ENCODE measurements at places on chromosomes 1 and 21. TPM values are rescaled to one million over a fixed set of nuclear protein-coding genes. Genes with fewer than 3 reads are reported as not detected.

Gene DCST1
- 0.60 TPM for total RNA-seq

Gene CD48
- 223 TPM for total RNA-seq

Gene PPM1J
- total RNA-seq = not detected

DNA sequence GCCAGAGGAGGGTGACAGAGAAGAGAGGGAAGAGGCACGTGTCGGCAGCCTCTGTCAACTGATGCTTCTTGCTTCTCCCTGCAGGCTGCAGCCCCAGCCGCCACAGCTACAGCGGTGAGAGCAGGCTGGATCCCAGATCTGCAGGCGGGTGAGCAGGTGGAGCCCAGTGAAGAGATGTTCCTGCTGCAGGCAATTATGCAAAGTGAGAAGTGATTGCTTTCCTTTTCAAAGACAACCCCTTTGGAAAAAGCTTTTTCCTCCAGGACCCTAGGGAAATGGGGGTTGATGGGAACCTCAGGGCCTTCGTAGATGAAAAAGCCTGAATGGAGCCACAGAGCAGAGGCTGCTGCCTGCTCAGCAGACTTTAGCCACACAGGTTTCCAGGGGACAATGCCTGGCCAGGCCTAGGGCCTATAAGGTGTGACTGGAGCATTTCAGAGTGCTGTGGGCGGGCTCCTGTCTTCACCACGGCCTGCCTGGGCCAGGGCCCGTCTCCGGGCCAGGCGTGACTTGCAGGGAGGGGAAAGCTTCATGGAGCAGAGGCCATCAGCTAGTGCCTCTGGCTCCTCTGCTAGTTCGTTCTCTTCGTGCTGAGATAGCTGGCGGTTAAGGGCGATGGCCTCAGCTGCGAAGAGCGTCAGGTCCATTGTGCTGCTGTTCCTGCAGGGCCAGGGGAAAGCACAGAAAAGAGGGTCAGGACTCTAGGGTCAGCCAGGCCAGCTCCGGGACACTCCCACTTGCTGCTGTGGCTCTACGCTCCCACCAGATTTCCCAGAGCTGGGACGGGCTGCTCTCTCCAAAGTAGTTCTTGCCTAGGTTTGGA is 6.9 kb upstream of the KNCN start:
- no peaks in the 10 kb centered on the region for H3K4me1 ChIP-seq
- no peak overlapping the region for H3K27ac ChIP-seq
- H3K4me3 ChIP-seq = no peak overlapping the region
- no peak for DNase-seq
- peaks cover 31% of the 10 kb centered on the region for H3K36me3 ChIP-seq

Gene PCAT6
- total RNA-seq = 1.5 TPM

Gene FCER1A
- total RNA-seq = 6.5 TPM

- no peak overlapping the region for H3K4me3 ChIP-seq
- H3K27me3 ChIP-seq = peaks cover 33% of the 10 kb centered on the region
- no peak for DNase-seq
- no peak overlapping the region for H3K27ac ChIP-seq
- H3K4me1 ChIP-seq = peaks cover 26% of the 10 kb centered on the region
- H3K36me3 ChIP-seq = no peaks in the 10 kb centered on the region
Measured at GRCh38 chr1:15150376-15150775, 3.2 kb upstream of the TMEM51 start.

Gene WNT3A
- not detected for total RNA-seq

Gene RBP7
- total RNA-seq = 2.3 TPM

Gene TSSK3
- 1.4 TPM for total RNA-seq

Gene IQCC
- total RNA-seq = 1.8 TPM

- no peaks in the 10 kb centered on the region for H3K36me3 ChIP-seq
- no peak overlapping the region for H3K27ac ChIP-seq
- DNase-seq = no peak
- no peaks in the 10 kb centered on the region for H3K27me3 ChIP-seq
- no peak overlapping the region for H3K4me3 ChIP-seq
Measured at GRCh38 chr21:26717146-26717739, 128.0 kb downstream of the ADAMTS1 start.

DNA sequence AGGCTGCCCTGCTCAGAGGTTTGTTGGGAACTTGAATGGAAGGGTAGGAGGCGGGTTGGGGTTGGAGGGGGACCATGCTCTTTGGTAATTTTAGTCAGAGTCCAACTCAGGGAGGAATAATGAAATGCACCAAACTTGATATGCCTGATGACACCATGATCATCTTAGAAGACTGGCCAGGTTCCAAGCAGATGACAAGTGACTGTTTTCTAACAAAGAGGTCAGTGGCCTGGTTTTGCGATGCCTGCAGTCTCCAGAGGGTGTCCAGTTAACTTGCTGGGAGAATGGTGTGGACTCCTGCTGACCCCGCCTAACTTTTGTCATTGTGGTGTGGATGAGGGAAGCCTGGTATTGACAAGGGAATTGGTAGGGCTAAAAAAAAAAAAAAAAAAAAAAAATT is 12.4 kb downstream of the VANGL1 start:
- peaks cover 5% of the 10 kb centered on the region for H3K36me3 ChIP-seq
- no peak overlapping the region for H3K4me3 ChIP-seq
- peaks cover 12% of the 10 kb centered on the region for H3K4me1 ChIP-seq
- no peak overlapping the region for H3K27ac ChIP-seq
- H3K27me3 ChIP-seq = no peaks in the 10 kb centered on the region

- no peaks in the 10 kb centered on the region for H3K36me3 ChIP-seq
- no peak overlapping the region for H3K4me3 ChIP-seq
- no peaks in the 10 kb centered on the region for H3K4me1 ChIP-seq
Measured at GRCh38 chr1:56139836-56140235, 439.5 kb downstream of the PLPP3 start.

GRCh38 chr21:45335151-45335760 is 47.6 kb upstream of the POFUT2 start:
- no peaks in the 10 kb centered on the region for H3K4me1 ChIP-seq
- H3K27ac ChIP-seq = no peak overlapping the region
- H3K27me3 ChIP-seq = no peaks in the 10 kb centered on the region
- no peak for DNase-seq
- H3K36me3 ChIP-seq = no peaks in the 10 kb centered on the region

Gene TMEM125
- not detected for total RNA-seq

GRCh38 chr21:28336314-28336713 is 656.4 kb downstream of the LTN1 start:
- no peaks in the 10 kb centered on the region for H3K27me3 ChIP-seq
- no peaks in the 10 kb centered on the region for H3K36me3 ChIP-seq
- H3K4me3 ChIP-seq = no peak overlapping the region
- DNase-seq = peak; percentile 2
- no peak overlapping the region for H3K27ac ChIP-seq

DNA sequence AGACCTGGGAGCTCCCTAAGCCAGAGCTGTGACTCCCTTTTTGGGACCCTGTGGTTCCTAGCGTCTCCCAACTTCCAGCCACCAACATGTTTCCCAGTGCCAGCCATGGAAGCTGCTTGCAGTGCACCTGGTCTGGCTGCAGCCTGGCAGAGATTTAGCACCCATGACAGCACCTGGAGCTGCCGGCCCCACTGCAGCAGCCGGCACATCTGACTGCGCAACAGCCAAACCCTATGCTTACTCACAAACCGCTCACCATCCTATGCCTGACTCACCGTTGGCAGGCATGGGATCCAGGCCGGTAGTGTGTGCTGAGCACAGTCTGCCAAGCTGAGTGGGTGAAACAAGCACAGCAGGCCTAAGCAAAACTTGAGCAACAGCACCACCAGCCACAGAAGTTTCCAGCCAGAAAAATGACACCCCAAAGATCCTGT is 435.9 kb upstream of the PRMT6 start:
- no peak overlapping the region for H3K27ac ChIP-seq
- H3K36me3 ChIP-seq = no peaks in the 10 kb centered on the region
- DNase-seq = no peak
- H3K27me3 ChIP-seq = no peaks in the 10 kb centered on the region
- H3K4me1 ChIP-seq = no peaks in the 10 kb centered on the region

DNA sequence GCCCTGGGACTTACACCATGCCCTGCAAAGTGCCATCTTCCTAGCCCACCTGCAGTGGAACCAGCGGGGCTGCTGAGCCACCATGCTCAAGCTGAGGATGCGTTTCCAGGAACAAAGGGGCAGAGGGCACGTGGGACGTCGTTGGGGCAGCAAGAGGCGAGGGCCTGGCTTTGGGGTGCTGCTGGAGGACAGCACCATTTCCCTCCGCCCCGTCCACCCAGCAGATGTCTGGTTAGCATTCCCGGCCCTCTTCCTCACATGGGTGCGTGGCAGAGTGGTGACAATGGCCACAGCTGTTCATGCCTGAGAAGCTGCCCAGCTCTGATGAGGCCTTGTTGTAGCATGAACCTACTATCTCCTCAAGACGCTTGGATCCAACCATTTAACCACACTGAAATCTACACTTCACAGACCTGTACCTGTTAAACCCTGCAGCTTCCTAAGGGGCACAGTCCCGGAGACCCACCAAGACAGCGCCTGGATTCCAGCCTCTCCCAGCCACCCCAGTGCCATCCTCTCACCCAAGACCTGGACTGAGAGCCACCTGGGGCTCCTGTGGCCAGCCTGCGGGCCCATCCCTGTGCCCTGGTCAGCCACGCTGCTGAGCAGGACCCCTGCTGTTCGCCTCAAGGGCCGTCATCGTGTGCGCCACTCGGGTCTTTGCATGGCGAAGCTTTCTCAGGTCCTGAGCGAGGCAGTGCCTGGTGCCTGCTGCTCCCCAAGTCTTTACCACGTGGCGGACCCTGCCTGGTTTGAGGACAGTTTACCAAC is 33.2 kb downstream of the SLC45A1 start:
- DNase-seq = no peak
- H3K27me3 ChIP-seq = no peaks in the 10 kb centered on the region
- no peak overlapping the region for H3K27ac ChIP-seq
- peaks cover 10% of the 10 kb centered on the region for H3K36me3 ChIP-seq

DNA sequence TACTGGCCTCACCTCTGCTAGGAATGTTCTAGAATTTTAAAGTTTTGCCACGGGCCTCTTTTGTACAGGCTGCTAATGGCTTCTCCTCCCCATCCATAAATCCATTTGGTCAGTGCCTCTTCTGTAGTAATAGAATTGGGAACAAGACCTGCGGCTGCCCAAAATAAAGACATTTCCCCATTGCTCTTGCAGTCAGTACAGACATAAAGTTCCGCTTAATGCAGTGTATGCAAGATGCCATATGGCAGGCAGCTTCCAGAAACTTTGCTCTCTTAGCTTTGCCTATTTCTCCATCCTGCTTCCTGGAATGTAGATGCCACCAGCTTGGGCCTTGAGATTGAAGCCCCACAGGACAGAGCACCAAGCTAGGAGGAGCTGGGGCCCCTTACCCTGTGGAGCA is 3.7 kb upstream of the SLC2A5 start:
- peaks cover 17% of the 10 kb centered on the region for H3K4me1 ChIP-seq
- no peak overlapping the region for H3K27ac ChIP-seq
- DNase-seq = no peak
- no peaks in the 10 kb centered on the region for H3K36me3 ChIP-seq
- H3K4me3 ChIP-seq = no peak overlapping the region
- H3K27me3 ChIP-seq = peaks cover 3% of the 10 kb centered on the region

Gene FBXO2
- 6.7 TPM for total RNA-seq

DNA sequence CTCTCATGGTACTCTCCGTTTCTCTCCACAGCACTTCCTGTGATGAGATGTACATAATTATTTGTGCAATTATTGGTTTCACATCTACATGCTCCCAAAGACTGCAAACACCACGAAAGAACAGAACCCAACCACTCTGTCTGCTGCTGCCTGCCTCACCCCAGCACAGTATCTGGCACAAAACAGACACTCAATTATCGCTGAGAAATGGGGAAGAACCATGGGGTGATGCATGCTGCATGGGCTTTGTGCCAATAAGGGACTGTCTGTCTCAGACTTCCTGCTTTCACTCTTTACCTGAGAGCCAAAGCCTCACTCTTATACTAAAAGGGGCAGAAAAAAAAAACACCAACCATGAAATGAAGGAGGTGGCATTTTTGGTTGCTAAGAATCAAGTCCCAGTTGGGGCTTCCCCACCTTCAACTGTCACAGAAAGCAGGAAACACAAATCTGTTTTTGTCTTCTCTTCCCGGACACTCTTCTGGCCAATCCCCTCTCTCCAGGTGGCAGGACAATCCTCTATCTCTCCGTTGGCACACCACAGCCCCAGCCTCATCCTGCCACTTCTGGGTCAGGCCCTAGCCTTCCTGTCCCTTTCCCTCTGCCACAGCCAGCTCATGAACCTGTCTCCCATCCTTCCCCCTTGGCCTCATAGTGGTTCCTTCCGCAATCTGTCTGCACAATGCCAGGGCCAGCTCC is 82.0 kb downstream of the TGFBR3 start:
- DNase-seq = peak; percentile 95
- H3K27ac ChIP-seq = peak overlapping the region; percentile 97
- H3K4me1 ChIP-seq = peaks cover 63% of the 10 kb centered on the region
- H3K27me3 ChIP-seq = no peaks in the 10 kb centered on the region
- H3K4me3 ChIP-seq = peak overlapping the region; percentile 8

DNA sequence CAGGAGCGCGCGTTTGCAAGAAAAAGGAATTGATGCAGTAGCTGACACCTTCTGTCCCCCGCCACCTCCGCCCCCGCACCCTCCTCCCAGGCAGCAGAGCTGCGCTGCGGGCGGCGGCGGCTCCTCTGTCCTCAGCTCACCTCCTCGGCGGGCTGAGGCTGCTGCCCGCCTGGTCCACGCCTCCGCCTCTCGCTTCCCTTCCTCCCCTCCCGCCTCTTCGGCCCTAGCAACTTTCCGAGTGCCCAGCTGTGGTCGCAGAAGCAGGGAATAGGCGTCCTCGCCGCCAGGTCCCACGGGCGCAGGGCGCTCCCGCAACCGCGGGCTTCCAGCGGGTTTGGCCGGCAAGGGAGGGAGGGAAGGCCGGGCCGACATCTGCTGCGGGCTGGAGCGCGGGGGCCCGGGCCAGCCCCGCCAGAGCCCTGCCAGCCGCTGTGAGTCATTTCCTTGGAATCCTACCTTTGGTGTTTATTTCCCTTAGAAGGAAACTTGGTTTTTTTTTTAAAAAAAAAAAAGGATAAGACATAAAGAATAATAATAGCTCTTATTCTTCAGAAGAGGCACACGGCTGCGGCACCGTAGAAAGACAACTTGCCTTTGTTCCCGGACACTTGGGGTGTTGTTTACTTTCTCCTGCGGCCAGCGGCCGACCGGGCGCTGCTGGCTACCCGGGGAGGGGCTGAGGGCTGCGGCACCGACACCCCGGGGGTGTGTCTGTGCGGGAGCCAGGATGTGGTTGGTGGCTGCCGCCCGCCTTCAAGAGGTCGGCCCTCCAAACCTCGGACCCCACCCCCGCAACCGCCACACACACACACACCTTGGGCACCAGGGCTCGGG is 1.1 kb downstream of the SERTAD4 start:
- H3K27ac ChIP-seq = no peak overlapping the region
- no peak for DNase-seq

DNA sequence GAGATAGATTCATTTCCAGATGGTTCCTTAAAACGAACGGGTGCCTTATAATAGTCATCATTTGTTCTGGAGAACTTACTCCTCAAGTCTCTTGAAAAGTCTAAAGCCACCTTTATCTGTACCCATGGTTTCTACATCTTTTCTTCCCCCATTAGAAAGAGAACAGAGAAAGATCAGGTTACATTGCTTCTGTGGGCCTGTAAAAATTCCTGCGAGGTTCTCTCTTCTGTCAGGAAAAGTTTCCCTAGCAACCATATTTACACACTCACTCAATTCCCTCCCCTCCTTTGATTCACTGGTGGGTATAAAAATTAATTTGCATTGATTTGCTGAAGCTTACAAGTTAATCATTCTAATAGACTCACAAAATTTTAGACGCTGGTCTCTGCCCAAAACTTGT is 6.7 kb downstream of the PHC2 start:
- H3K36me3 ChIP-seq = no peaks in the 10 kb centered on the region
- no peak for DNase-seq
- no peak overlapping the region for H3K4me3 ChIP-seq
- peaks cover 17% of the 10 kb centered on the region for H3K27me3 ChIP-seq
- no peak overlapping the region for H3K27ac ChIP-seq

Gene DUSP23
- 18.6 TPM for total RNA-seq

GRCh38 chr1:2783435-2784397 is 17.8 kb downstream of the TTC34 start:
- peaks cover 4% of the 10 kb centered on the region for H3K27me3 ChIP-seq
- H3K27ac ChIP-seq = no peak overlapping the region
- H3K4me1 ChIP-seq = peaks cover 2% of the 10 kb centered on the region
- no peaks in the 10 kb centered on the region for H3K36me3 ChIP-seq
- no peak for DNase-seq

Data from natural killer cell (primary cell).